ENCODE measurements at places on chromosomes 11 and 22.

GRCh38 chr22:44802071-44802700, 49.8 kb downstream of the ARHGAP8 start:
- no peak for DNase-seq

- no peak for DNase-seq
Measured at GRCh38 chr11:59192446-59193020, 20.2 kb downstream of the MPEG1 start.

GRCh38 chr22:19739448-19739895, 16.1 kb downstream of the GP1BB start:
- DNase-seq, result no peak

DNA sequence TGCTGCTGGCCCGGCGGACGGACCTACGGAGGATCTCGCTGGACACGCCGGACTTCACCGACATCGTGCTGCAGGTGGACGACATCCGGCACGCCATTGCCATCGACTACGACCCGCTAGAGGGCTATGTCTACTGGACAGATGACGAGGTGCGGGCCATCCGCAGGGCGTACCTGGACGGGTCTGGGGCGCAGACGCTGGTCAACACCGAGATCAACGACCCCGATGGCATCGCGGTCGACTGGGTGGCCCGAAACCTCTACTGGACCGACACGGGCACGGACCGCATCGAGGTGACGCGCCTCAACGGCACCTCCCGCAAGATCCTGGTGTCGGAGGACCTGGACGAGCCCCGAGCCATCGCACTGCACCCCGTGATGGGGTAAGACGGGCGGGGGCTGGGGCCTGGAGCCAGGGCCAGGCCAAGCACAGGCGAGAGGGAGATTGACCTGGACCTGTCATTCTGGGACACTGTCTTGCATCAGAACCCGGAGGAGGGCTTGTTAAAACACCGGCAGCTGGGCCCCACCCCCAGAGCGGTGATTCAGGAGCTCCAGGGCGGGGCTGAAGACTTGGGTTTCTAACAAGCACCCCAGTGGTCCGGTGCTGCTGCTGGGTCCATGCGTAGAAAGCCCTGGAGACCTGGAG, 74.1 kb downstream of the LRP5 start:
- DNase-seq, result no peak

DNA sequence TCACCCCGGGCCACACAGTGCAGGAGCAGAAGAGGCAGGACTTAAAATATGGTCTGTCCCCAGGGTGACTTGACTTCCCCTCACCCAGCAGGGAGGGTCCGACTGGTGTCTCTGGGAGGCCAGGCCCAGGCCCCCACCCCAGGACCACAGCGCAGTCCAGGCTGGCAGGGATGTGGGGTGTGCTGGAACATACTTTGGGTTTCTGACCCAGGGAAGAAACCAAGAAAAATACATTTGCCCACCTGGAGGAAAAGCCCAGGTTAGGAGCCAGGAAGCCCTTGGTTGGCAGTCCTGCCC, 5.2 kb downstream of the C1QTNF6 start:
- DNase-seq, result no peak

DNA sequence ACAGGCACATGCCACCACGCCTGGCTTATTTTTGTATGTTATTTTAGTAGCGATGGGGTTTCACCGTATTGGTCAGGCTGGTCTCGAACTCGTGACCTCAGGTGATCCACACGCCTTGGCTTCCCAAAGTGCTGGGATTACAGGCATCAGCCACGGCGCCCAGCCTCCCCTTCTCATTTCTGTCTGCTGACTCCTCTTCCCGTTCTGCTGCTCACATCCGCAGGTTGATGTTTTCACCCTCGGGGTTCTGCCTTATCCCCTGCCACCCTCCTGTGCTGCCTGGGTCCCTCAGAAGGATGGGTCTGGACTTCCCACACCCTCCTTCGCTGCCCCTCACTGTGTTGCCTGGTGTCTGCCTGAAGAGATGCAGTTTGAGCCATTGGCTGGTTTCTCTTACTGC, 19.2 kb upstream of the VSIG10L2 start:
- no peak for DNase-seq

DNA sequence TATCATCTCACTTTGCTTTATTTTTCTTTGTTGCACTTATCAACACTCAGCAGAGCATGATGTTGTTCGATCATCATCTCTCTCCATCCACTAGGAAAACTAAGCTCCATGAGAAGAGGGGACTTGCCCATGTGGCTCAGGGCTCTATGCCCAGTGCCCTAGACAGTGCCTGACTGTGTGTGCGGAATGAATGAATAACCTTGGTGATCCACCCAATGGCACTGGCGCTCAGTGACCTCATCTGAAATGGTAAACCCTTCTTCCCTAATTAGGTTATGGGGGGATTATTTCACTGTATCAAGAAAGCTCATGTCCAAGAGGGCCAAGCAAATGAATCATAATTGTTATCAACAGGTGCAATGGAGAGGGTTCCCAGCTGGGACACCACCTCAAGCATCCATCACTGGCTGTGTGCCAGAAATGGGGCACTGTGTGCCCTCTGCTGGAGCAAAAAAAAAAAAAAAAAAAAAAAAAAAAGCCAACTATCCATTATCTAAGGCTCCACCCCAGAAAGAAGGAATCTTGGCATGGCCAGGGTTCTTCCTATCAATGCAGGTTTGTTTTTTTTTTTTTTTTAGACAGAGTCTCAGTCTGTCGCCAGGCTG, 172.6 kb downstream of the LARGE1 start:
- no peak for DNase-seq

GRCh38 chr11:95521133-95521542, 268.4 kb downstream of the FAM76B start:
- no peak for DNase-seq

DNA sequence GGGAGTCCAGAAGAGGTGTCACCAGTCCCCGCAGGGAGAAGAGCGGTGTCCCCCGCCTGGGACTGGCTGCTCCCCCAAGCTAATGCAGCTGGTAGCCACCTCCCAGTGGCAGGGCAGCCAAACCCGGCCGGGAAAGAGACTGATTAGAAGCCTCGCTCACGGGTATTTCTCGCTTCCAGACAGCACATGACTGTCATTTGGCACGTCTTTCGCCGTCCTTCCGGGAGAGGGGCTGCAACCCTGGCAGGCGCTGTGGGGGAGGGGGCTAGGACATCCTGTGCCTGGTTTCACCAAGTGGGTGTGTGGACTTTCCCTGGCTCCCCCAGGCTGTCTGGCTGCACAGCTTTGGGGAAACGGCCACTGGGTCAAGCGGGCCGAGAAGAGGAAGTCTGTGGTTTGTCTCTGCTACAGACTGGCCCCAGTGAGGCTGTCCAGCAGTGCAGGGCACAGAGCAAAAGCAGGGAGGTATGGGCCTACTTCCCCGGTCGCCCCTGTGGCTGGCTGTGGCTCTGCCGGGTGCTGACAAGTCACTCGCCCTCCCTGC, 3.8 kb downstream of the CD81 start:
- DNase-seq, result no peak

DNA sequence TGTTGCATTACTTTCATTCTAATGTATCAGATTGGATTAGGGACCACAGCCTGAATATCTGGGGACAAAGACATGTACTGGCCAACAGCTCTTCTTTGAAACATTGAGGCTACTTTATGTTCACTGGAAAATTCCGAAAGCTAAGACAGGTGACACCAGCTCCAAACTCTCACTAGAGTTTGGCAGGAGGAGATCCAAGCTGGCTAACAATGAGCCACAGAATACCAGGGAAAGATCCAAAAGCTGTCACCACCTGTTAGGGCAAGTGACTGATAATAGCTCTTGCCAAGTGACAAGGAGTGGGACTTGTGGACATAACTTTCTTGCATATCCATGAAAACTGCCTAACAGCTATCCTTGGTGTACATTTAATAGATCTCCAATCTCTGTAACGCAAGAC, 333.3 kb downstream of the TTC28 start:
- DNase-seq, result no peak

GRCh38 chr22:30553971-30554370, 7.4 kb upstream of the SEC14L6 start:
- DNase-seq, result no peak

DNA sequence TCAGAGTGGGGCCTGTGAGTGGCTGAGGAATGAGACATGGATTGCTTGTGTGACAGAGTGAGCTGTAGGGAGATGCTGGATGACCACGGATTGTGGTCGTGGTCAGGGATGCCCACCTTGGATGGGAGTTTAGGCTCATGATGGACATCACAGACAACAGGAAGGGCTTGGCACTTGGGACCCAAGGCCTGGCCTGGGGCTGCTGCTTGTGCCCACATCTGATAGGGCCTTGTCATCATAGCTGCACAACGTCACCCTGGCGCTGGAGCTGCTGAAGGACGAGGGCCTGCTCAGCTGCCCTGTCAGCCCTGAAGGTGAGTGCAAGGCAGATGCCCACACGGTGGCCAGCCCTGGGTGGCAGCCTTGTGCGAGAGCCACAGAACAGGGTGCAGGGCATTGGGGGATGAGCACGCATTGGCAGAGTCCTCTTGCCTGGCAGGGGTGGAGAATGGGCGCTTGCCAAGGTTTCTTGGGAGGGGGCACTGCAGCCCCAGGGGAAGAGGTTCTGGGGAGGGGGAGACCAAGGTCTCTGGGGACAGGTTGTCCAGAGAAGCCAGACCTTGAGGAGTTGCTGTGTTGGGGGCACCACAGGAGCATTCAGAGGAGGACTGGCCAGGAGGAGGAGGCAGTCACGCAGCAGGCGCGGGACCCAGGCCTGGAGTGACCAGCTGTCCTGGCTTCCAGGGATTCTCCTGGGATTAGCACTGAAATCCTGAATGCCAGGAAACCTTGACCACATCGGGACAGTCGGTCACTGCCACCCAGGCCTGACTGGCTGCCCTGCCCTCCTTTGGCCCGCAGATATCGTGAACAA, 25.0 kb downstream of the PARVG start:
- no peak for DNase-seq

DNA sequence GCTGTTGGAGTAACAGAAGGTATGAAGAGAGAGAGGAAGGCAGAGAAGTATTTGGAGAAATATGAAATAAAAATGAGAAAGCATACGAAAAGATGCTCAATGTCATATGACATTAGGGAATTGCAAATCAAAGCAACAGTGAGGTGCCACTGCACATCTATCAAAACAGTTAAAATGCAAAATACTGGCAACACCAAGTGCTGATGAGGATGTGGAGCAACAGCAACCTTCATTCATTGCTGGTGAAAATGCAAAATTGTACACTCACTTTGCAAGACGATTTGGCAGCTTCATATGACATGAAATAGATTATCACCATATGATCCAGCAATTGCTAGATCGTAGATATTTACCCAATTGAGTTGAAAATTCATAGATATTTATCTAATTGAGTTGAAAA, 9.4 kb upstream of the SPDYC start:
- DNase-seq, result no peak

DNA sequence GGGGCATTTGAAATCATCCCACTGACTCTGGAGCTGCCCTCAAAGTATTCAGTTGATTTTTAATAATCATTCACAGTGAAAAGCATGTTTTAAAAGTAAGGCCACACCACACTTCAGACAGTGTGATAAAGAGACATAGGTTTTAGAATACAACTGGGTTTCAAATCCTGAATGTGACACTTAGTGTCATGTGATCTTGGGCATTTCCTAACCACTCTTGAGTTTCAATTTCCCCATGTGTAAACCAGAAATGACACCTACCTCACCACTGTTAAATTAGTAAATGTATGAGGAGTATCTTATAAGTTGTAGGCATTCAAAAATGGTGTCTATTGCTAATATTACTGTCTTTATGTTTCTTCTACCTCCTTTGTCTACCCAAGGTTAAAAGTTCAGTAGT, 5.4 kb downstream of the TMEM123 start:
- DNase-seq, result no peak

DNA sequence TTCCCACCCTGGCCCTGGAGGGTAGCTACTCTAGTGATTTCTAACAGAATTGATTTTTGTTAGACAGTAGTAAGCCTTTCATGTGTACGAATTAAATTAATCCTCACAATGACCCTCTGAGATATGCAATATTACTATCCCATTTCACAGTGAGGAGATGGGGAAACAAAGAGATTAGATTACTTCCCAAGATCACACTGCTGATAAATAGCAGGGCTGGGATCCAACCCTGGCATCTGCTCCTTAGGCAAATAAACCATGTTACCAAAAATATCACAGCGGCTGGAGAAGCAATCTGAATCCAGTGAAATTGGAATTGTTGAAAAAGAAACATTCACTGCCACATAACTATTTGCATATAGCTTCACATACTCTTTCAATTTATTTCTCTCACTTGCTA, 12.8 kb upstream of the CAVIN3 start:
- DNase-seq, result no peak
